ENCODE measurements at places on chromosomes 7 and 10.

GRCh38 chr10:8403711-8404371 lies 349.4 kb downstream of the GATA3 start:
- no peak for DNase-seq

GRCh38 chr10:69847883-69848282 lies 46.2 kb downstream of the COL13A1 start:
- DNase-seq = no peak

DNA sequence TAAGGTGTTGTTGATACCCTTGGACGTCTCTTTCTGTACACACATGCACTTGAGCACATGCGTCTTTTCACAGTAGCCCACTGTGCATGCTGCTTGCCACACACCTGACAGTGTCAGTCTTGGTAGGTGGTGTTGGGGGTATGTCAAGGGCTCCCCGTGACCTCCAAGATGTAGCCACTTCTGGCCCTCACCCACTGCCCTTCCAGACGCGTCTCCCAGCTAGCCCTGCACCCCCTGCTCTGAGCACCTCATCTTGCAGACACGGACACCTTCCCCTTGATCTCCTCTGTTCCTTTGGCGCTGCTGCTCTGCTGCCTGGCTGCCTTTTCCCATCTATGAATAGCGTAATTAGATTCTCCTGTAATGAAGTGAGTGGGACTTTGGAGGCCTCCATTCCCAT lies 75.2 kb upstream of the TNS3 start:
- no peak for DNase-seq

DNA sequence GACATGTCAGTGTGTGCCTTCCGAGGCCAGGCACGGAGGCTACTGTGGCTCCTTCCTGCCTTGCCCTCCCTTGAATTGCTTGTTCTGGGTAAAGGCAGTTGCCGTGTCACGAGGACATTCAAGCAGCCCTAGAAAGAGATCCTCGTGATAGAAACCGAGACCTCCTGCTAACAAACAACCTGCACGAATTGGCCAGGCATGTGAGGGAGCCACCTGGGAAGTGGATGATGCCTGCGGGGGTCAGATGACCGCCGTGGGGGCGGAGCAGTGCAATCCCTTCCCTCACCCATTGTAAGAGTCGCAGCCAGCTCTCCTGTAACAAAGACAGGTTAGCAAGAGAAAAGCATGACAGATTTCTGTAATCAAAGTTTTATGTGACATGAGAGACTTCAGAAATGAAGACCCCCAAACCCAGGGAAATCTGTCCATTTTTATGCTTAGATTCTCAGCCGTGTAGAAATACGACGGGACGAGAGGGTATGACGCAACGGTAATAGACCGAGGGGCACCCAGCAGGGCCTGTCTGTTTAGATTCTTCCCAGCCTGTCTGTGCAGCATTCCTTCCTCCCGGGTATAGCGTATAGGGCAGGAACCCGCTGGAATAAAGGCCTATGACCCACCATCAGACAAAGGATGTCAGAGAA lies 241.7 kb downstream of the GATA3 start:
- no peak for DNase-seq

GRCh38 chr10:68184546-68184945 lies 47.4 kb downstream of the ATOH7 start:
- DNase-seq = no peak

GRCh38 chr7:98472521-98472954 lies 71.6 kb upstream of the BAIAP2L1 start:
- no peak for DNase-seq

DNA sequence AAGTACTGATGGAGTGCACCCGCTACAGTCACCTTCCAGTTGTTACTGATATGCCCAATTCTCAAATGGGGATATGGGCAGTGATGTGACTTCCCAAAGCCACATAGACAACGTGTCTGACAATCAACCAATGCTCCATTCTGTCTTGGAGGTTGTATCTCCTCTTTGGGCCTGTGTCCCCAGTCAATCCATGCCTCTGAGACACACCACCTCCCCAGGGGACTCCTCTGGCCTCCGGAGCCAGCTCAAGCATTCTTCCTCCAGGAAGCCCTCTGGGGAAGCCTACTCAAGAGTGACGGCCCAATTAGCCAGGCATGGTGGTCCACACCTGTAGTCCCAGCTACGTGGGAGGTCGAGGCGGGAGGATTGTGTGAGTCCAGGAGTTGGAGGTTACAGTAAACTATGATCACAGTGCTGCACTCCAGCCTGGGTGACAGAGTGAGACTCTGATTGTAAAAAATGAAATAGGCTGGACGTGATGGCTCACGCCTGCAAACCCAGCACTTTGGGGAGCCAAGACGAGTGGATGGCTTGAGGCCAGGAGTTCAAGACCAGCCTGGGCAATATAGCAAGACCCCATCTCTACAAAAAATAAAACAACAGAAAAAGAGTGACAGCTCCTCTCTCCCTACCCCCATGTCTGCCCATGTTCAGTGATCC lies 99.5 kb upstream of the TNRC18 start:
- DNase-seq = no peak

GRCh38 chr10:126259760-126260479 lies 128.4 kb downstream of the ADAM12 start:
- no peak for DNase-seq

- no peak for DNase-seq
Observed at GRCh38 chr10:6516929-6517284, 63.2 kb downstream of the PRKCQ start.

GRCh38 chr10:77819210-77820112 lies 107.1 kb downstream of the DLG5 start:
- DNase-seq = peak; percentile 33

GRCh38 chr10:79126351-79127080 lies 57.8 kb downstream of the ZMIZ1 start:
- DNase-seq = no peak

DNA sequence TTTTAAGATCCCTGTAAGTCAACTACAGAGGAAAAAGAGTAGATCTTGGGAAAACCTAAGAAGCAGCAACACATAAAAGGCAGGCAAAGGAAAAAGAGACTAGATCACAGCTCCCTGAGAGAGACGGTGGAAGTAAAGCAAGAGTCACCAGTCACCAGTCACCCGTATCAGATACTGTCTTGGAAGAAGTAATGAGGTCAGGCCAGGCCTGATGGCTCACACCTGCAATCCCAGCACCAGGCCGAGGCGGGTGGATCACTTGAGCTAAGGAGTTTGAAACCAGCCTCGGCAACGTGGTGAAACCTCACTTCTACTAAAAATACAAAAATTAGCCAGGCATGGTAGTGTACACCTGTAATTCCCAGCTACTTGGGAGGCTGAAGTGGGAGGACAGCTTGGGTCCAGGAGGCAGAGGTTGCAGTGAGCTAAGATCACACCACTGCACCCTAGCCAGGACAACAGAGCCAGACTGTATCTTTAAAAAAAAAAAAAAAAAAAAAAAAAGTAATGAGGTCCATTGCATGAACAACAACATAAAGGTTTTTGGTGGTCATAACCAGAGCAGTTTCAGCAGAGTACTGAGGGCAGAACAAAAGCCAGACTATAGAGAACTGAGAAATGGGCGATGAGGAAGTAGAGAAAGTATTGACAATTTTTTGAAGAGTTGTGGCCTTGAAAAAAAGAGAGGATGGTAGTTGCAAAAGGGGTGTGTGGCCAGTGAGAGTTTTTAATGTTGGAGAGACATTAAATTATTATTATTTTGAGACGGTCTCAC lies 16.9 kb downstream of the ZNF713 start:
- DNase-seq = no peak

DNA sequence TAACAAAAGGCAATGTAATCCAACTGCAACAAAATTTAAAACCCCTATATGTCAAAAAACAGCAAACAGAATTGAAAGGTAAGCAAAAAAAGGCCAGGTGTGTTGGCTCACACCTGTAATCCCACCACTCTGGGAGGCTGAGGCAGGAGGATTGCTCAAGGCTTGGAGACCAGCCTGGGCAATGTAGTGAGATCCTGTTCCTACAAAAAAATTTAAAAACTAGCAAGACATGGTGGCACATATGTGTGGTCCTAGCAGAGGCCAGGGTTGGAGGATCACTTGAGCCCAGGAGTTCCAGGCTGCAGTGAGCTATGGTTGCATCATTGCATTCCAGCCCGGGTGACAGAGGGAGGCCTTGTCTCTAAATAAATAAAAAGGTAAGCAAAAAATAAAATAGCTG lies 212.1 kb upstream of the KLF14 start:
- no peak for DNase-seq

DNA sequence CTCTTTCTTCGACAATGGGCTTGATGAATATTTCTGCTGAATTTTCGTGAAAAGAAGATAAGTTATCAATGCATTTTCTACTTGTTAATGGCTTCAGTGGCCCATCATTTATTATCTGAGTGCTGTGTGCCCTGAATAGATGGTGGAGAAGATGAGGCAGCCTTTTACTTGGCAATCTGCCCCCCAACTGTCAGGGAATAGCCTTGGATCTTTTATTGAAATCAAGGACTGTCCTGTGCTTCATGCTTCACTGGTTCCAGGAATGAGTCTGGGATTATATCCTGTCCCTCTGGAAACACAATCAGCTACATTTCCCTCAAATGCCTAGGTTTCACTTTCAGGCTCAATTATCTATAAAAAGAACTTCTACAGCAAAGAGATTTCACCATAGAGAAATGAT lies 75.9 kb upstream of the NXPH1 start:
- no peak for DNase-seq

GRCh38 chr10:124725171-124725631 lies 19.0 kb downstream of the FAM53B start:
- DNase-seq = no peak

DNA sequence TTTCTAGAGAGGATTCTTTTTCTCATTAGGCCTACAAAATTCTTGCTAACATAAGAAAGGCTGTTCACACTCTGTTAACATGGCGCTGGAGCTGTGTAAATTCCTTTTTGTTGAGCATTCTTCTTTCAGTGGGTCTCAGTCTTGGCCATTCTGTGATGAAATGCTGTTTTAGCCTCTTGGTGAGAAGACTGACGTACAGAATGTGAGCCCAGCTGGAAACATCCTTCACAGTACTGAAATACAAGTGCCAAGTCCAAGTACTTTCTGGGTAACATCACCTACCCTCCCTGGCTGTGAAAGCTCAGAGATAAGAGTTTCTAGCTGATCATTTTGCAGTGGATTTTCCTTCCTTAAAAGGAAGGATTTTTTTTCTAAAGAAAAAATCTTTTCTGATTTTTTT lies 231.8 kb downstream of the AHR start:
- DNase-seq = no peak

DNA sequence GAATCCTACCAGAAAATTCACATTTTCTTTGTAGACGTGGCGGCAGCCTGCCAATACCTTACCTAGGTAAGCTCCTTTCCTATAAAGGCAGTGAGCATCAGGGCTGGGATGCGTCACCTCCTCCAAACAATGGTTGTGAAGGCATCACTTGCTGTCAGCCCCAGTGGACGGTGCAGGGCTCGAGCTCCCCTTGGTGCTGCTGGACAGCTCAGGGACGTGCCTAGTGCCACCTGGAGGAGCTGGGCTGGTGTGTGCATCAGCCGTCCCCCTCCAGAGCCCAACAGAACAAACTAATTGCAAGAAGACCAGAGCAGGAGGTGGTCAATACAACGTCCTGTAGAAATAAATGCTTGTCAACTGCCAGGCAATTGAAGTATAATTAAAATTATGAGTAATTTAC lies 517.5 kb upstream of the FOXK1 start:
- no peak for DNase-seq

DNA sequence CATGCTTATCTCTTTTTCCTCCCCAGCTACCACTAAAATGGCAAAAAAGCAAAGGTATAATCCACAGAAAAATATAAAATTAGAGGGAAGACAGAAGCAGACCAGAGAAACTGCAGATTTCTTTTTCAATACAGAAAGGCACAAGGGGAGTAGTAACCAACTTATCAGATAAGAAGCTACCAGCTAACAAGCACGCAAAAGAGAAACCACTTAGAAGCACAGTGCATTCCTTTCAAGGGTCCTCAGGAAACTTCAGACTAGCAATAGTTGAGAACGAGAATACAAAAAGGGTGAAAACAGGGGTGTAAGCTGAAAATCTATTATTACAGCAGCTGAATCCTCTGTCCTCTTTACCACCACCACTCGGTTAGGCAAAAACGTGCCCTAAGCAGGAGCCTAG lies 9.9 kb upstream of the OR2A5 start:
- no peak for DNase-seq

DNA sequence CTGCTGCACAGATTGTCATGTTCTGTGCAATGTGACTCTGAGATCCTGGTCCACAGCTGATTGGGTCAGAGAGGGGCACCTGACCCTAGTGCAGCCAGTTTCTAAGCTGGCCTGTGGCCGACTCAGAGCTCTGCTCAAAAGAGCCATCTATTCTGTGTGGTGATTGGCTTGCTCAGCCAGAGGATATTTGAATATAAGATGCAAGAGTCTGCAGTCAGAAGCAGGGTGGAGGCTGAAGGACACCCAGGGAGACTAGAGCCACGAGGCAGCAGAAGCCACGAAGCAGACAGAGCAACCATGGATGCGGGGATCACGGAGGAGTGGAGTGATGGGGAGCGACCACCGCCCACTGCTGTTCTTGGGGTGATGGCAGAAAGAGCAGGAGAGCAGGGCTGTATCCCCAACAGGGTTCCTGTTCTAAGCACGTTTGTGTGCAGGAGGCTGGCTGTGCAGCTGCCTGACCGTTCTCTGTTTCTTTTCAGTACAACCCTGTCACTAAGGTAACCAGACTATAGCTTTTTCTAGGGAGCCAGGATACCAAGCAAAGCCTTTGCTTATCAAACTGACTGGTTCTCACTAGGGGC lies 19.5 kb upstream of the RHEB start:
- no peak for DNase-seq

DNA sequence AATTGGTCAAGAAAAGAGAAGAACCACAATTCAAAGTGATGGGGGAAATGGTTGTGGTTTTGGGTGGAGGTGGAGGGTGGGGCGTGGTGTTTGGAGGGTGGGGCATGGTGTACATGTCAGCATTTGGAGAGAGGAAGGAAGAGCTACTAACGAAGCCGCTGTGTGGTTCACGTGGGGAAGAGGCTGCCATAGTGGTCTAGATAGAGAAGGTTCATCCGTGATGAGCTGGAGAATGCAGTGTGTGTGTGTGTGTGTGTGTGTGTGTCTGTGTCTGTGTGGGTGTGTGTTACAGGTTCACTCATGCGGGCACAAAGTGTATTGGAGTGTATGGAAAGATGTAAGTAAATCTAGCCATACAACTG lies 6.1 kb upstream of the VCL start:
- no peak for DNase-seq

DNA sequence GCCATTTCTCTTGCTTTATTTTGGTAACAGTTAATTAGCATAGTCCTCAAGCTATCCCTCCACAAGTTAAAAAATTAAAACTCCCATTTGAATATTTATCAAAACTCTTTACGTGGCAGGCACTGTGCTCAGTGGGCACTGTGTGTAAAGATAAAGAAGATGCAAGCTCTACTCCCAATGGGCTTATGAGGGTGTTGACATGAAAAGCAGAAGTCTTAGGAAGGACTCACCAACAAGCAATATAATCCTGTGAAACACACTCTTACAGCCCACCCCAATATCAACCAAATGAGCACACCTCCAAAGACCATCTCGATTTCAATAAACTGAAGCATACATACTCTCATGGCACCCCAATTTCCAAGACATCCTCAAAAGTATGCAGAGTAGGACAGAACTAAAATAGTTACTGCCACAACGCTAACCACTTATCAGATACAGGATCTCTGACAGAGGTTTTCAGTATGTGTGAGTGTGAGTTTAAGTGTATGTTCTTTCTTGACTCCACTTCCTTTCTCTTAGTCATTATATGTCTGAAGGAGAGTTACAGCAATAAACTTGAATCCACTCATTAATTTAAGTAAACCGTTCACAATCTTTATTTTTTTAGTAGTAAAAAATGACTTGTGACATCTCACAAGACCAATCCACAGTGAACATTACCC lies 120.0 kb downstream of the PDE1C start:
- DNase-seq = no peak

- peak; percentile 95 for DNase-seq
Observed at GRCh38 chr7:98251601-98252424, at the start of gene TECPR1. TECPR1 (minus strand) TSS chr7:98252232; CDS start chr7:98246146, 6,086 bp downstream.

Measured in breast epithelium (tissue), 4 donors.